RCC 7860 (cell line): ENCODE measurements at places on chromosomes 12 and 14.
A peak's percentile ranks its signal among the peaks of the same experiment; 100 is the strongest.

GRCh38 chr12:118541934-118542333, 165.6 kb downstream of the SUDS3 start:
- no peak for DNase-seq

DNA sequence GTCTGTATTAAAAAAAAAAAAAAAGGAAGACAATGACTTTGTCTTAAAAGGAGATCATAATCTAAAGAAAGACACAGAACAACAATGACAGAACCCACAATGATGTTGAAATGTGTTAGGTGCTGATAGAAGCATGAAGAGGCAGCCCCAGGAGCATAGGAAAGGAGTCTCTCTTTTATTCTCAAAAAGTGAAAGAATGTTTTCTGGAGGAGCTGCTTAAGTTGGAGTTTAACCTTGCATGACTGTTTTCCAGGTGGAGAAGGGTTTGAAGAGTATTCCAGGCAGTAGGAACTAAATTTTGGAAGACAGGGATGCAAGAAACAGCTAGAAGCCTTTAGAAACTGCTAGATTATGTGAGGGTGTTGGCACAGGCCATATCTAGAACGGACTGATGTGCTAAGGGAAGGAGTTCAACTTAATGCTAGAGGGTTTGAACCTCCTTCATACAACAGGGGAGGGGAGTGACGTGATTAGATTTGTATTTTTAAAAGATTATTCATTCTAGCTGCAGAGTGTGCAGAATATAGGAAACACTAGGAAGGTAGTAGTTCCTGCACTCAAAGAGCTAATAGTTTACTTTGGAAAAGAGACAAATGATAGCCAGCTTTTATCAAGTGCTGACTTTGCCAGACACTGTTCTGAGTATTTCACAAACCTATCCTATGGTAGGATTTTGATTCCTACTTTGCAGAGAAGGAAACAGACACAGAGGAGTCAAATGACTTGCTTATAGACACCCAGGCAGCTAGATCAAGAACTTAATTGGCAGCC, 4.6 kb upstream of the RPL6 start:
- no peak for DNase-seq

- no peak for DNase-seq
These were observed 229.9 kb downstream of the EFCAB11 start for GRCh38 chr14:89724628-89724960.

- DNase-seq, result peak; percentile 82
These were observed 18.2 kb upstream of the RNASE12 start for GRCh38 chr14:20609215-20610001.

DNA sequence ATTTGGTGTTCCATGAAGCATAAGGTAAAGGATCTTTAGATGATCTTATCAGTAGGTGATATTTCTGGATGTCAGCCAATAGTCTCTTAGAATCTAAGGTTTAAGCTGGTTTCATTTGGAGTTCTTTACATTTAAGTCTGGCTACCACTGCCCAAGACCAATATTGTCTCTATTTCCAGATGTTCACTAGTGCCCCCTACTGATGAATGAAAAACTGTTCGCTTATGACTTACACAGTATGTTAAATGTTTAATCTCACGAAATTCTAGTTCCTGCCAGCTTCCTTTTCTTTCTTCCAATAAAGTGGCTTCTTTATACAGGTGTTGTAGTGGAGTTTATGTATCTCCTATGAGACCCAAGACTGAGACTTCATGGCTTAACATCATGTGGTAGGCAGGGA, 31.8 kb upstream of the MIS18BP1 start:
- DNase-seq, result no peak

DNA sequence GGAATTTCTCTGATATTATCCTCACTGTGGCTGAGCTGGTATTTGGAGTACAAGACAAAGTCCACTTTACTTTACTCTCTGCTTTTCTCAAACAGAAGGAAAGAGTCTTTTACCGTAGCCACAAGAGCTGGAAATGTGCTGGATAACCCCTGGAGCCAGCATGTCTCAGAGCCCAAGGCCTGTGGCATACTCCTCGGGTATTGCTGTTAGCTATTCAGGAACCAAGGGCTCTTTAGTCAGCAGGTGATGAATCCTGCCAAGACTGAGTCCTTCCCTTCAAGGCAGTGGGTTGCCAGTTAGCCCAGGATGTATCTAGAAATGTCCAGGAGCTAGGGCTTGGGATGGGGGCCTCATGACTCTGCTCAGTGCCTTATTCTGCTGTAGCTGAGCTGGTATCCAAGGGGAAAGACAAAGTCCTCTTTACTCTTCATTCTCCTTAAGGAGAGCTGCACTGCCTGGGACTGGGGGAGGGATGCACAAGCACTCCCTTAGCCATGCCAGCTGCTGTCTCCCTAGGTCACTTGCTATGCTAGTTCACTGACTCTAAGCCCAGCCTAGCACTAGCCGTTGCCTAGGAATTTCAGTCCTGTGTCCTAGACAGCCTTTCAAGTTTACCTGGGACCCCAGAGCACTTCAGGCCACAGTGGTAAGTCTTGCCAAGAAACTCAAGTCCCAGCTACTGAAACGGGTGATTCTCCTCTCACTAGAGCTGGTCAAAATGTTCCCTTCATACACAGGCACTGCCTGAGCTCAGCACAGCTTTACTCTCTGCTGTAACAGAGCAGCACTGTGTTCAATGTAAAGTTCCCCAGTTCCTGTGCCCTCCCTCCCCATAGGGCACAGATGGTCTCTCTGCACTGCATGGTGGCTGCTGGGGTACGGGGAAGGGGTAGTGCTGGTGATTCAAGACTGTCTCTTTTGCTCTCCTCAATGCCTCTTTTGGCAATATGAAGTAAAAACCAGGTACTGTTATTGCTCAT, 136.4 kb downstream of the SLC35F4 start:
- DNase-seq, result no peak

- DNase-seq, result peak; percentile 36
These were observed 36.3 kb upstream of the MAP3K9 start for GRCh38 chr14:70845601-70846000.

- DNase-seq, result no peak
These were observed 67.3 kb downstream of the SPTB start for GRCh38 chr14:64812412-64812811.

GRCh38 chr12:97216848-97217247, 245.8 kb upstream of the RMST start:
- no peak for DNase-seq

GRCh38 chr12:71691504-71692129, 5.7 kb downstream of the TMEM19 start:
- no peak for DNase-seq

DNA sequence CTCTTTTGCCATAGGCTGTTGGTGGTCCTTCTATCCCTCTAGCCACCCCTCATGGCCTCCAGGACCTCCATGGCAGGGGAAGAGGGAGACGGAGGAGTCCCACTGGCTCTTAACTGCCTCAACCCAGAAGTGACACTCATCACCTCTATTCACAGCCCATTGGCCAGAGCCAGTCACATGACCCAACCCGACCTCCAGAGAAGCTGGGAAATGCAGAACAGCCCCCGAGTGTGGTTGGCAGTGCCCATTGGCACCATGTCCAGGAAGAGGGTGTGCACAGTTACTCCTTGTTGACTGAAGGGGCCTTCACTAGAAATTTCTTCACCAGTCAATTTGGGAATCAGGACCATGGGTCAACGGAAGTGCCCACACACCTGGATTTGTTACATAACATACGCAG, 17.0 kb upstream of the BCL11B start:
- no peak for DNase-seq

- DNase-seq, result no peak
These were observed 20.0 kb downstream of the TMED8 start for GRCh38 chr14:77356899-77357298.

DNA sequence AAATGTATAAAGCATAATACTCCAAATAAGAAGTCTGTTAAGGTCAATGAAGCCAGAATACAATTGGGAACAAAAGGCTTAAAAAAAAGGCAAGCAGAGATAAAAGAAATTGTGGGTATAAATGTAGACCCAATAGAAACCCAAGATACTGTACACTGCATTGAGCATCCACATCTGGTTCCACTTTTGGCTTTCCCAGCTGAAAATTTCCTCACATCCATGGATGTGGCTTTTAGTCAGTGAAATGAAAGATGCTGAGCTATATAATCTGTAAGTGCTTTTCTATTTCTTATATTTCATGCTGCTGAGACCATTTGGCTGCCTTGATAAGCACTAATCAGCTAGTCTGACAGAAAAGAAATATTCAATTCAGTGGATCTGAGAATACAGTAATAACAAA, 83.5 kb downstream of the PTPRR start:
- no peak for DNase-seq

DNA sequence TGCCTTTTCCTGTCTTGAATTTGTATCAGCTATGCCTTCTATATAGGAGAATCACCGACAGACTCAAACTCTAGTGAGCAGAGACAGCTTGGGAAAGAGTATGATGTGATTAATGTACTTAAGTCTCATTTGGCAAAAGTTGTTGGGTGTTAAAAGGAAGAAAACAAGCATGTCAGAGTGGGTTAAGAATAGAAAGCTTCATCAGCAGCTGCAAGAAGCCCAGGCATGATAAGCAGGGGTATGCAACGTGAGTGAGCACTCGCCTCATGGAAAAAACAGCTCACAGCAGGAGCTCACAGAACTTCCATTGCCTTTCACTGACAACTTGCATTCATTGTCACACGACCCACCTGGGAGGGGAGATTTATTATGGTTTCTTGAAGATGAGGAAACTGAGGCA, 35.9 kb upstream of the WNK1 start:
- no peak for DNase-seq

DNA sequence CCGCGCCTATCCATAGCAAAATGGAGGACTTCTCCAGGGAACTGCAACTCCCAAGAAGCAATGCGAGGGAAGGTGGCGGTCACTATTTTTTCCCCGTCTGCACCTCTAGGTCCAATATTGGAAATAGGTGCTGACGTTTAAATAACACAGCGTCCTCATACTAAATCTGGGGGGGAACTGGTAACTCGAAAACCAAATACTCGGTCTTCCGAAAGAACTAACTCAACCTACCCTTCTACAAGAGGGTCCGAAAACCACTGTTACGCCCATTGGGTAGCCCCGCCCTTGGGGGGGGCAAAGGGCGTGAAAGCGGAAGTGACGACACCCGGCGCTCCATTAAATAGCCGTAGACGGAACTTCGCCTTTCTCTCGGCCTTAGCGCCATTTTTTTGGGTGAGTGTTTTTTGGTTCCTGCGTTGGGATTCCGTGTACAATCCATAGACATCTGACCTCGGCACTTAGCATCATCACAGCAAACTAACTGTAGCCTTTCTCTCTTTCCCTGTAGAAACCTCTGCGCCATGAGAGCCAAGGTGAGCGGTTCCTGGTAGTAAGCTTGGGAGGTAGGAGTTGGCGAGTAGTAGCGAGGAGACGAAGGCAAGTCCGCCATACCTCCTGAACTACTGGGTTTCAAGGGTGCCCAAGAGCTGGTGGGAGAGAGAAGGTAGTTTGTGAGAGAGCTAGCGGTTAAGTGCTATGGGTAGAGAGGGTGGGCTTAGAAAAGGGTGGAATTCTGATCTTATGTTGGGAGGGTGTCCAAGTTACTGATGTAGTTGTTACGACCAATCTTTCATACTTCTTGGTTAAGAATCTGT, at the start of gene RPL41:
RPL41 (plus strand) TSS at position 367 of the 815 bp plus-strand sequence.
- DNase-seq, result peak; percentile 75

DNA sequence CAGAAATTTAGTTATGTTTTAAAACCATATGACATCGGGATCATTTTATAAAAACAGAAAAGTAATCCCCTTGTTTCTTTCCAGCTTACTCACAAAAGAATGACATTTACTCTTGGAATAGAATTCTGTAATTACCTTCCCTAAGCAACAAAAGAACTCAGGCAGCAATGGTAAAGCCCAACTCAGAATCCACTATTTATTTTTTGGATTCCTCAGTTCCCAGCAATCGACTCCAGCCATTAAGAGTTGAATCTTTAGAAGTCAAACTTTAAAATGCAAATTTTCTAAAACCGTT, 65.9 kb downstream of the FOXN3 start:
- no peak for DNase-seq

GRCh38 chr12:44307506-44308168, 471.8 kb downstream of the TMEM117 start:
- DNase-seq, result no peak

DNA sequence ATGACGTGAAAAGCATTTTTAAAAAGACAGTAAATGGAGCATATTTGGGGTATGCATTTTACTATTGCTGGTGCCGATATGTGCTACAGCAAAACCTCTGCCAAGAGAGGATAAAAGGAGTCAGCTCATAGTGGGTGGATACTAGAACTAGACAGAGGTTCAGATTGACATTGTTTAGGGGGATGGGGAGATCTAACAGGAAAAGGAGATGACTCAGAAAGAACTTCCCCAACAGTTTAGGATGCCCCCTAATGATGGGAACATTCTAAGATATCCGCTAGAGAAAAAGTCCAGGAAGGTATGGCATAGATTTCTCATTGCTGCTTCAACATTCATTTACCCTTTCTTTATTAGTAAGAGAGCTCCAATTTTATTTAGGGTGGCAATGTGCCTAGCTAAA, 110.5 kb upstream of the CLEC14A start:
- DNase-seq, result no peak

DNA sequence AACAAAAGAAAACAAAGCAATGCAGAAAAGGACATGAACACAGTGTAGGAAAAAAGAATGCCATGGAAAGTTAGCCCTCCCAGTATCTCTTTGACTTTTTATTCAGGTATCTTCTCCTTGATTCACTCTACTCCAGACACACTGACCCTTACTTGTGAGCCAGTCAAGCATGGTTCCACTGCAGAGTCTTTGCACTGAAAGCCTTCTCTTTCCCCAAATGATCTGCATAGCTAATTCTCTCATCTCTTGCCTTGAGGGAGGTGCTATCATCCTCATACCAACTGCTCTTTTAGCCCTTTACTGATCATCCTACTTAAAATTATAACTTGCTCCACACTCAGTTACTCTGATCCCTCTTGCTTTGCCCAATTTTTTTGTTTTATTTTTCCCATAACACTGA, 101.2 kb upstream of the SLC16A7 start:
- no peak for DNase-seq

DNA sequence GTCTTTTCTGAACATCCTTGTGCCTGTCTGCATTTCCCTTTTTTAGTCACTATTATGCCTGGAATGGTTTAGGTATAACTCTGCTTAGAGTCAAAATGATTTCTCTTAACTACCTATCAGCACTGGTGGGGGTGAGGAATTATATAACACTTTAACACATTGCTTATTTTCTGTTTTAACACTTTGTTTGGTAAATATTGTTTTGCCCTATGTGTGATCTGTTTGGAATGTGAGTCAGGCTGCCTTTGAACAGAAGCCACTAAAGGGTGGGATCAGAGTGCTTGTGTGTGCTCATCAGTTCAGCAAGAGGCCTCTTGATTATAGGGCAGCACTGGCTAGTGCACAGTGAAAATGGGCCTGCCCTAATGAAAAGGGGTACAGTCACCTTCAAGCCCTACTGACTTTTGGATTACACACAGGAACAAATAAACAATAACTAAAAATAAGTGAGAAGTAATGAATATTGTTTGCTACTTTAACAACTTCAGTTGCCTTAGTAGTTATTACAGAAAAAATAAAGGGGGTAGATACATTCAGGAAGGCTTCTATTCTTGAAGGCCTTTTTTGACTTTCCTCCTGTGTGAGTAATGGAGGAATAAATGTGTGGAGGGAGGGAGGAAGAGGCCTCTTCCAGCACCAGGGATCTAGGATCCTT, 23.2 kb downstream of the NGDN start:
- no peak for DNase-seq
